ENCODE measurements at places on chromosomes 13 and 19. TPM values are rescaled to one million over a fixed set of nuclear protein-coding genes. Genes with fewer than 3 reads are reported as not detected.

DNA sequence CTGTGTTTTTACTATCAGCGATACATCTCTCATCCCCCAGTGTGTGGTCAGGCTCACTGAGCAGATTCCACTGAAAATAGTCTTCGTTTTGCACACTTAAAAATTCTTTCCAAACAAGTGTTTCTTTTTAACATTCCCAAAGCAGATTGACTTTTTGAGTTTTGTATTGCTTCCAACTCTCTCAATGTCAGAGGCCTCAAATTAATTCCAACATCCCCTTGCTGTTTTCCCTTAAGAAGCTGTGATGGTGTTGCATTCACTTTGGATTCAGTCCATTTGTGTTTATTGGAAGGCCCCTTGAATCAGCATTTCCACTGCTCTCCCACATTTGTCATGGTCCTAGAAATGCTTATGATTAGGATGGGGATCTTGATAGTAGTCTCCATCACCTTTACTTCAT, 228.7 kb downstream of the KCNRG start:
- no peak for DNase-seq

Gene TMEM38A
- total RNA-seq: 6.3 TPM

Gene PNMA8B
- total RNA-seq: 2.5 TPM

Gene ZNF443
- 2.2 TPM for total RNA-seq

Gene KIR2DL3
- total RNA-seq: not detected

Gene TUBA3C
- total RNA-seq: not detected
